ENCODE measurements at places on chromosomes 5 and 9. TPM values are rescaled to one million over a fixed set of nuclear protein-coding genes. Genes with fewer than 3 reads are reported as not detected.

CAMK4 gene
- 0.19 TPM for total RNA-seq

MVB12B gene
- total RNA-seq = 4.9 TPM

SOHLH1 gene
- not detected for total RNA-seq

ZNF483 gene
- total RNA-seq = 1.2 TPM

PFN3 gene
- total RNA-seq = not detected

IFNB1 gene
- total RNA-seq = not detected

NUDT2 gene
- 28.4 TPM for total RNA-seq

MAMDC4 gene
- 3.4 TPM for total RNA-seq

GRCh38 chr9:114681594-114682332, at the start of gene TEX48:
TSS of gene TEX48 (minus strand) at chr9:114682192. CDS start at chr9:114671723, 10,469 bp downstream.
- DNase-seq = peak; percentile 65

DNA sequence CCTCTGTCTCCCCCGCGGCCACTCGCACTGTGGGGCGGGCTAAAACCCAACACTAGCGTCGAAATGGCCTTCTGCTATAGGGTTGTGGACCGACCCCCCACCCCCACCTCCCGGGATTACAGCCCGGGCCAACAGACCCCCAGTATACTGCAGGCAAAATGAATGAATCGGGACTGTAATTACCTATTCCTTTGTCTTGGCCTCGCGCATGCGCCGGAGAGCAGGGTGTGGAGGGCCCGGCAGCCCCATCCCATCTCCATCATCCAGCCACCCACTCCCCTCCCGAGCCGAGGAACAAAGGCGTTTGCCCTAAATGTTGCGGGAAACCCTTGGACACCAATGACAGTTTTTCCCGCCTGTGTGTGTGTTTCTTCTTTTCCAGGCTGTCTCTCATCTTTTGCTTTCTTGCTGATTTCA, 1.6 kb downstream of the BASP1 start:
- peak; percentile 47 for DNase-seq

GRCh38 chr9:131116281-131117120, 8.9 kb upstream of the NUP214 start:
- DNase-seq = no peak

DNA sequence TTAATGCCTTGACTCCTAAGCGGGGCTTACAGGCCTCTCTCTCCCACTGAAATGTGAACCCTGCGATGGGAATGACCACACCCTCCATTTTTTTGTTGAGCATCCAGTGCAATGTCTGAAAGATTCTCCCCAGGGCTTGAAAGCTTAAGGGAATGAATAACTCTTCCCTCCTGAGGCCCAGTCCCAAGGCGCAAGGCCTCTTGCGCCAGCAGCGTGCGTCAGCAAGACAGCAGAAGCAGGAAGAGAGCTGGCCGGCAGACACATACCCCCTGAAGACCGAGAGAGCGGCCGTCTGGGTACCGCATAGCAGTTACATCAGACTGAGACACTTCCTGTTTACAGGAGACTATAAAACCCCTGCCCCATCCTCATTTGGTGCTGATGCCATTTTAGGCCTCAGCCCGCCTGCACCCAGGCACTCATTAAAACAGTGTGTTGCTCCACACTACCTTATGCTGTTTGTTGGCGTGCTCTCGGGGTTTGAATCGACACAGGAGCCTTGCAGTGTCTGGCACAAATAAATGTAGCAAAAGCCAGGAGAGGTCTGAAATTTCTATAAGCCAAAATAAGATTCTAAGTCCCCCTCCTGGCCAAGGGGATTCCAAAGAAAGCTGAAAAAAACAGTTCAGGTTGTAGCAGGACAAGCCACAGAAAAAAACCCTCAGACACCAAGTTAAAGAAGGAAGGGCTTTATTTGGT, 62.3 kb downstream of the GDNF start:
- DNase-seq = peak; percentile 35

- no peak for DNase-seq
These were observed 177.8 kb upstream of the MEF2C start for GRCh38 chr5:89060768-89061167.

GRCh38 chr5:56862909-56863308, 46.5 kb upstream of the SETD9 start:
- DNase-seq = no peak

GRCh38 chr9:129391221-129391661, 213.2 kb upstream of the IER5L start:
- no peak for DNase-seq

- DNase-seq = no peak
These were observed 20.8 kb downstream of the ZNF366 start for GRCh38 chr5:72486371-72486770.

DNA sequence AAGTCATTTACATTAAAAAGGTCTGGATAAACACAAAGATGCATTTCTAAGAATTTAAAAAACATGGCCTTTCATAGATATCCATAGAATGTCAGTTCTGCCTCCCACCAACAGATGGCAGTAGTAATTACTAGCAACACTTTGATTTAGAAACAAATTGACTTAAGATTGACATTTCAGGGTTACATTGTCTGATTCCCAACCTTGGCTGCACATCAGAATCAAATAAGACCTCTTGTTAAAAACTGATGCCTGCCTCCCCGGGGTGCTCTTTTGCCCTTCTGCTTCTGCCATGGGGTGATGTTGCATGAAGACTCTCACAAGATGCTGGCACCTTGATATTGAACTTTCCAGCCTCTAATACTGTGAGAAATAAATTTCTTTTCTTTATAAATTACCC, 146.2 kb upstream of the GPR151 start:
- DNase-seq = peak; percentile 18

GRCh38 chr9:82170866-82171265, 182.3 kb downstream of the SPATA31D1 start:
- peak; percentile 5 for DNase-seq

GRCh38 chr5:177552839-177553455, 1.4 kb downstream of the FAM193B start:
- DNase-seq = peak; percentile 40

GRCh38 chr5:81194633-81195334, 38.3 kb upstream of the CKMT2 start:
- DNase-seq = peak; percentile 77

DNA sequence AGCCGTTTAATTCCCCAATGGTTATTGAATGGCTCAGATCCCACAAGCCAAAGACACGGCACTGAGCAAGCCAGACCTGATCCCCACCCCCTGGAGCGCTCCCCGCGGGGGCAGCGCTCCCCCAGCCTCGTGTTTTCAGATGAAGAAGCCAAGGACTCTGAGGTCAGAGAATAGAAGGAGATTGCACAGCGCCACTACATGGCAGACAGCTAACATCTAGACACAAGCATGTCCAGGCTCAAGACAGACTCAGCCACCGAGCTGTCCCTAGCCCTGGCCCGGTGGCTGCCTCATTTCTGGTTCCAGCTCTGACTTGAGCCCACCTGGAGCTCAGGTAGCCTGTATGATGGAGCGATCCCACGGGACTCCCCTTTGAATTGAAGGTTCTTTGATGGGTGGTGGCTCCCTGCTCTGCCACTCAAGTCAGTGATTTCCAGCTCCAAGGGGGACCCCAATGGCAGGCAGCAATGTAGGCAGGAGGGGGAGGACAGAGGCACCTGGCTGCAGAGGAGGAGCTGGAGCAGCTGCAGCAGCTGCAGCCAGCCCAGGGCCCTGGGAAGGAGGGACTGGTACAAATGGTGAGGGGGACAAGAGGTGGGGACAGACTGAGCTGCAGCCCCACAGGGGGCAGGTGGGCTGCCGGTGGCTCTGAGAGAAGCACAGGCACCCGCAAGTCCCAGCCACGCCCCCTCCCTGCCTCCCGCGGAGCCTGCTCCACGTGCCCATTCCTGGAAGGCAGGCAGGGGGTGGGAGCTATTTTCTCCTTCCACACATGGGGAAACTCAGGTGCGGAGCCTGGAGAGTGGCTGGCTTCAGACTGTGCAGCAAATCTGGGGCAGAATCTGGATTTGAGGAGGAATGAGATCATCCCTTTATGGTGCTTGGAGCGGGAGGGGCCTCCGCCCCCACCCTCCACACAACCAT, 40.2 kb downstream of the NTNG2 start:
- no peak for DNase-seq

GRCh38 chr5:92969781-92970237, 611.2 kb downstream of the NR2F1-AS1 start:
- DNase-seq = no peak

GRCh38 chr5:27944471-27944870, 906.1 kb upstream of the CDH9 start:
- no peak for DNase-seq

GRCh38 chr9:30771163-30771708, 1613.2 kb upstream of the ACO1 start:
- DNase-seq = no peak

DNA sequence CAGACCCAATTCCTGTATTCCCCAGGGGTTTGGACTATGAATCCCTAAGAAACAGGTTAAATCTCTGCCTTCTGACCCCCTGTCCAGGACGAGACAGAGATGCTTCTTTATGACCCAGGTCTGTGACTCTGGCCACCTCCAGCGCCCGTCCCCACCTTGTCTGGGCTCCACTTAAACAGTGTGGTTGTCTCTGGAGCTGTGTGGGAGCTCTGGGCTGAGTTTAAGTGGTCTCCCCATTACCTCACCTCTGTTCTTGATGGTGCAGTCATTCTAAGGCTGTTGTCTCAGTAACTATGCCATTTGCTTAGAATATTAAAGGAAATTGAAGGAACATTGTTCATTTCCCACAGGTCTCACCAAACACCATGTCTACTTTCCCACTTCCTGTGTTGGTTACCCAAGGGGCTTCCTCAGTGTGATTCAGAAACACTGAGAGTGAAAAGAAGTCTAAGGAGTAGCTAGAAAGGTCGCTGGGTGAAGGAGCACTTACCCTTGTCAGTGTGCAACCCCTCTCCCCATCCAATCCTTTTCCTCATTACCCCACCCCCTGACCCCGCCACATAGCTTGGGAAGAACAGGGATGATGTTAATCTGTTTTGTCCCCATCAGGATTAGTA, 127.8 kb upstream of the CKMT2 start:
- no peak for DNase-seq

GRCh38 chr5:181221105-181221791, 1.8 kb upstream of the TRIM41 start:
- no peak for DNase-seq

GRCh38 chr9:68895741-68896478, 118.0 kb downstream of the PRKACG start:
- DNase-seq = peak; percentile 7

GRCh38 chr9:108710424-108710823, 145.4 kb downstream of the ACTL7B start:
- no peak for DNase-seq

GRCh38 chr9:124708633-124709291, 62.3 kb downstream of the NR6A1 start:
- peak; percentile 69 for DNase-seq
